ENCODE measurements at places on chromosomes 2 and 18.

GRCh38 chr2:181680937-181681811 lies 857 bp upstream of the NEUROD1 start:
- no peak for DNase-seq

DNA sequence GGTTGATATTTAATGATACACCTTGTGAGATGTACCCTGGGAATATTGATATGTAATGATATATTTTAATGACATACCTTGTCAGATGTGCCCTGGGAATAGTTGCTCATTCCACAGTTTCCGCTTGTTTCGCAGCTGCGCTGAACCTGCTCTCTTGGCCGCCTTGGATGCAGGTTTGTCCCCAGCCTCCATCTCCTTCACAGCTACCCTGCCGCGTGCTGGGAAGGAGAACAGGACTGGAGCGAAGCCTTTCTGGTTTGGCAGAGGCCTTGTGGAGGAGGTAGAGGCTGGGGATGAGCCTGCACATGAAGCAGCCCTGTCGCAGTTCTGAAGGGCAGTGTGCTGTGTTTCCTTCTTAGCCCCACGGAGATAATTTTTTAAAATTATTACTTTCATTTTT lies 14.6 kb downstream of the ATG4B start:
- DNase-seq = no peak

DNA sequence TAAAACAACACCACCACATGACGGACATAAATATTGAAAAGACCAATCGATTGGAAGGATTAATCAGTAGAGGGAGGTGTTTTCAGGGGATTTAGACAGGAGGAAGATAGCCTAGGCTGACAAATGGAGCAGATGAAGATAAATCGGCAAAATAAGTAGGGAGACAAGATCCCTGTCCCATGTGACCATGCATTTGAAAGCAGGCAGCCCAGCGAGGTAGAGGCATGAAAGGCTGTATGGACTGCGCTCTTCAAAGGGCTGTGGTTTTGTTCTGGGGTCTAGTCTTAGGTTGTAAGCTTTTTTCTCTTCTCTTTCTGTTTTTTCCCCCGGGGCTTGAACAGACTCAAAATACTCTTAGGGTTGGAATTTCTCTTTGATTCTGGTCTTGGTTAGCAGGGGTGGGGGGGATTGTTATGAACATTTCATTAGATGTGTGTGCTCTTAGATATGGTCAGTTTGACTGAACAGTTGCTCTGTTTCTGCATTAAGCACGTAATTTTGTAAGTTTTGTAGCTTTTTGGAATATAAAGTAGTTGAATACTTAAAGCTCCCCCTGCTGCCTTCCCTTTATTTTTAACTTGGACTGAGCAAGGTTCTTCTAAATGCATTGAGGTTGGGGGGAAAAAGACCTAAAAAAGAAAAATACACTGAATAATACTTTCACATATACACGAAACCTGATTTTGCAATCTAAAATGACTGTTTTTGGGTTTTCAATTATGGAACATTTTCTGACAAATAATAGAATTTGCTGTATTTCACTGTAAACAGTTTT lies 32.2 kb downstream of the ZNF532 start:
- peak; percentile 20 for DNase-seq

GRCh38 chr18:55452123-55452611 lies 135.8 kb downstream of the TCF4 start:
- DNase-seq = no peak
